CD4-positive, alpha-beta T cell treated with Interleukin-2 at 100 ng/mL for 4 hours (primary cell): ENCODE measurements at places on chromosomes 2 and 18.

DNA sequence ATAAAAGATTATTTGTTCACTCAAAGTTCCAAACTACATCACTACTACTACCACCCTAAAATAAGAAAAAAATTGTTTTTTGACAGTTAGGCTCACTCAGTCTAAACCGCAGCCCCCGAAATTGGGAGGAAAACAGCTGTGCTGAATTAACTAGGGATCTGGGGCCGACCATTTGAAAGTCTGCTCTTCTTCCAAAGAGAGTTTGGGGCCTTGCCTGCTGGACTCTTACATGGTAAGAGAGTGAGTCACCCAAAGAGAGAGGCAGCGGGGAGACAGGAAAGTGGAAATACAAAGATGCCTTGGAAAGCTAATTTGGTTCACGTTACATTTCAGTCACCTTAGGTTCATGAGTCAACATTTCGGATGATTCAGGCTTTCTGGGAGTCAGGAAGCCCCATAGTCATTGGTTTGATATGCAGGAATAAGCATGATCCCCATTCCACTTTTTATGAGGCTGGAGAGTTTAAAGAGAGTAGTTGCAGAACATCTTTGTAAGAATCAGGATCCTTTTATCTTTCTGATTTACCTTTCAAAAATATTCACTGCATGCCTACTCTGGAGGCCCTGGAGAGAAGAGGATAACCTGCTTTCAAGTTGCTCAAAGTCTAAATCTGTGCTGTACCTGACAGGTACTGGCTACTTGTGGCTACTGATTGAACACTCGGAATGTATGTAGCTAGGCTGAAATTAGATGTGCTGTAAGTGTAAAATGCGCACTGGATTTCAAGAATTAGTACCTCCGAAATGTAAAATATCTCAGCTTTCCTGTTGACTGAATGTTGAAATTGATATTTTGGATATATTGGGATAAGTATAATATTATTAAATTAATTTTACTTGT, 995 bp upstream of the RTN4 start:
- DNase-seq = peak; percentile 42

GRCh38 chr2:36824273-36824672, 127.8 kb downstream of the VIT start:
- DNase-seq = no peak

- DNase-seq = no peak
Observed at GRCh38 chr2:241035818-241036396, 37.5 kb downstream of the SNED1 start.

DNA sequence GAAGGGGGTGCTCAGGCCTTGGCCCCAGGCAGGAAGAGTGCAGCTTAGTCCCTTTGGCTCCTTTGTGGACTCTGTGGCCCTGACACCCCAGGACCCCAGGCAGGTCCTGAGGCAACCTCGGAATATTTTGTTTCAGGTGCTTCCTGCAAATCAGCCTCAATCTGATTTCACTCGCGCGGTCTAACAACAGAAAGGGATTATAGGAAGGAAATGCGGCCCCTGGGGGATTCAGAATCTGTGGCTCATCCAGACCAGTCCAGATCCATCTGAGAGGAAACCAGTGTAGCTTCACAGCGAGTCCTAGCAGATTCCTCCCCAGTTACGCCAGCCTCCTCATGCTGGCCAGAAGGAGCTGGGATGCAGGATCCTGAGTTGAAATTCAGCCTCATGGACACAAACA, 59.5 kb upstream of the YWHAQ start:
- DNase-seq = no peak

DNA sequence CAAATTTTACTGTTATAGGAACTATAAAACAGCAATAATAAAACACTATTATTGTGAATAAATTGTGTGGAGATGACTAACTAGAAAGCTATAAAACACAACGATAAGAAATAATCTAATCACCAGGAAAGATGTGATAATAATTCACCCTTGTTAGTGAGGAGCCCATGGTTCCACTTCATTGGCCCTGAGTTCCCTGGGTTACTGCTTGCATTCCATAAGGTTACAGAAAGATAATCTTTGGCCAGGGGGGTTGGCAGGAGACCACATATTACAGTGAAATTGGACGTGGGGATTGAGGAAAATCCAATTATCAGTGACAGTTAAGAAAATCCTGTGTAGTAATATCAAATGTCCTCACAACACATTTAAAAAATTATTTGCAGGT, 2.5 kb upstream of the CPO start:
- no peak for DNase-seq

GRCh38 chr18:48031641-48032040, 101.2 kb upstream of the SMAD2 start:
- DNase-seq = no peak

DNA sequence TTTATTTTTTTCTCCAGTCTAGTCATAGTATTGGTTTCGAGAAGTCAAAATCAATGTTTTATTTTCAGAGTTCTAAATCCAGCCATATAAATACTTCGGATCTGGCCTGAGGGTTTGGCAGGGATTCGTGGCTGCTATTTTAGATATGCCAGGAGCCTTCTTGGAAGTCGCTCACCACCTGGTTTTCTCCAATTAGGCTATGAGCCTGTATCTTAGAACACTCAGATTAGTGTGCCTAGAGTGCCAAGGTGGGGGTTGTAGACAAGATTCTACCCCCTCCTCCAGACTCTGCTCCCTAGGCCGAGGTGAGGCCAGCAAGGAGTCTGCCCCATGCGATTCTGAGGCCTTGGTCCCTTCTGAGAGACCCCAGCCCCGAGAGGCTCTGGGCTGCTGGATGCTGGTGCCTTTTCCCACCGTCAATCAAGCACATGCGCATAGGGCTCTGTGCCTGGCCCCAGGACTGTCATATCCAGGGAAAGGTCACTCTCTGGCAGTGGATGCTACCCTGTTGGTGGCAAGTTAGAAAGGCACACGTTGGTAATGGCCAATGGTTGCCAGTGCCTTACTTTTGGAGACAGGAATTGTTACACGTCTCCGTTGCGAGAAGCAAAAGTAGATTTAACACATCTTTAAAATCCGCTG, 197.1 kb downstream of the AGAP1 start:
- DNase-seq = no peak

DNA sequence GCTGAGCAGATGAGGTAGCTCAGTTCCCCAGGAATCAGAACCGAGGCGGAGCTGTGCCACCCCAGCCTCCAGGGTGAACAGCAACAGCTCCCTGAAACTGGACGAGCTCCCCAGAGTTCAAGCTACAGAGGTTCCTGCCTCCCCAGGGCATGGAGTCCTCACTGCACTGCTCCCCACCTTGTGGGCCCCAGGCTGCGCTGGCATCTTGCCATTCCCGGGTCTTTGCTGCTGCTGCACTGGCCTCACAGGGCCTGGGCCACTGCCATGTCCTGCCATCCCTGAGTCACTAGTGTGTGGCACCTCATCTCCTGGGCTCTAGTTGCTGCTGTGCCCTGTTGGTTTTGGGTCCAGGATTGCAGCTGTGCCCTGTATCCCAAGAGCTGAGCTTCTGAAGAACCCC, 166.9 kb downstream of the SNTG2 start:
- no peak for DNase-seq

DNA sequence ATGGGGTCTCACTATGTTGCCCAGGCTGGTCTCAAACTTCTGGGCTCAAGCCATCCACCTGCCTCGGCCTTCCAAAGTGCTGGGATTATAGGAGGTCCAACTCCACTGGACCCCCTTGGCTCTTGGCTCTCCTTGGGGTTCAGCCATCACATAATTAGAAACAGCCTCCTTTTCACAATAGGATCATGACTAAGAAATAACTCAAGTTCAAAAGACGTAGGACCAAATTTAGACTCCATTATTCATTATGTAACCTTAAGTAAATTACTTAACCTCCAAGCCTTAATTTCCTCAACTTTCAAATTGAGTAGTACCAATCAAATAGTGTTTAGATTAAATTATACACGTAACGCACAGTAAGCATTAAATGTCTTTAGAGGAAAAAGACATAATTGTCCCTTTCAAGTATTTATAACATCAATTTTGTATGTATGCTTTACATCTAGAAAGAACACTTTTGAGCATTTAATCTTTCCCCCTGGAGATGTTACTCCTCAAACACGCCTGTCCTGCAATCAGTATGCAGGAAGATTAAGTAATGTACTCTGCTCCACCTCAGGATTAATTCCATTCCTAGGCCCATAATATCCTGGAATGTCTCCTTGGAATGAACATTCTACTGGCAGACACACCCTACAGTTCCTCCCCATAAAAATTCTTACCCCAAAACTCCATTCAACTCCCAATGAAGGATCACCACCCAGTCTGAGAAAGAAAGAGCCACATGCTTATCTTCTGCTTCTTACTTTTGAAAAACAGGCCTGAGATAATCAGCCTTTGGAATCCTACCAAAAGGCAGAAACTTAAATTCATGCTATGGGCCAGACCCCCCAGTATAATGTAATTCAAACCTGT, 49.1 kb downstream of the COBLL1 start:
- no peak for DNase-seq

GRCh38 chr18:6928359-6928758, 189.2 kb downstream of the LAMA1 start:
- DNase-seq = no peak

DNA sequence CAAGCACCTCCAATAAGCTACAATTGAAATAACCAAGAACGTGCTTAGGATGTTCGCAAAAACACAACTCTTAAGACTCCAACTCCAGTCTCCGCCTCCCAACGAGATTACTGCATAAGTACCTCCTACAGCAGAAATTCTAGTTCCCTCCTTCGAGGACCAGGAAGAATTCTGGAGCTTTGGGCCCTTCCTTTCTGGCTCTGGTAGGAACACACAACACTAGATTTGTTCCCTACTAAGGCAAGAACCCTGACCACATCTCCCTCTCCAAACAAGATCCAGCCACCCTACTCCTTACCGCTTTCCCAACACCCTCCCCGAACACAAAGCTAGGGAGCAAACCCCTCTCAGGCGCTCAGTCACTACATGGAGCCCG, 721 bp downstream of the ADAM17 start:
- peak; percentile 32 for DNase-seq

DNA sequence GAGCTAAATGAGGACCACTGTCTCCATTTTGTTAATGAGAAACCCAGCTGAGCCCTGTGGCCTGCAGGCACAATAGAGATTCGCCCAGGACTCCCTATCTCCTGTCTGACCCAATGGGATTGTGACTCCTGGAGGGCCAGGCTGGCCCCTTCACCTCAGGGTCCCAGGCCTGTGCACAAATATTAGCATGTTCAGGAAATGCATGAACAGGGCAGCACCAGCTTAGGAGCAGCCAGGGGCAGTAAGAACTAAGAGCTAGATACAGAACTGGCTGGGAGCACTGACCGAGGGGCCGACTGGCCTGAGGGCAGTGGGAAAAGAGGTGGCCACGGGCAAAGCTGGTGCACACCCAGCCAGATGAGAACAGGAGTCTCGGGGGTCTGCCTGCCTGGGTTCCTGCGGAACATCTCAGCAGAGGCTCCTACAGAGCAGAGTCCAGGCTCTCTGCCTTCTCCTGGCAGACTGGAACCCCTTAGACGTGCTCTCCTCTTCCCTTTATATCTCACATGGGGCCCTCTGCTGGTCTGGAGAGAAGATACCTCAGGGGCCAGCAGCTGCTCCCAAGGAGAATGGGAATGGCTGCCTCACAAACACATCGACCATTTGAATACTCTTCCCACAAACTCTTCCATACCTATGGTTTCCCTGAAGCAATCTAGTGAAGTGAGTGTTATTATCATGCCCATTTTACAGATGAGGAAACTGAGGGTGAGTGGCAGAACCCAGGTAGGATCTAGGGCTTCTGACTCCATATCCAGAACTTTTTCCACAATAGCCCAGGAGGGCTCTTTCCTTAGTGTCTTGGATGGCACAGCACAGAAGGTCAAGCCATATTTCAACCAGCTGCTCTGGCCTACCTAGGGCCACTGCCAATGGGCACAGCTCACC, 77.6 kb upstream of the OTOF start:
- DNase-seq = no peak

GRCh38 chr18:67650686-67651385, 134.3 kb upstream of the DSEL start:
- DNase-seq = no peak

DNA sequence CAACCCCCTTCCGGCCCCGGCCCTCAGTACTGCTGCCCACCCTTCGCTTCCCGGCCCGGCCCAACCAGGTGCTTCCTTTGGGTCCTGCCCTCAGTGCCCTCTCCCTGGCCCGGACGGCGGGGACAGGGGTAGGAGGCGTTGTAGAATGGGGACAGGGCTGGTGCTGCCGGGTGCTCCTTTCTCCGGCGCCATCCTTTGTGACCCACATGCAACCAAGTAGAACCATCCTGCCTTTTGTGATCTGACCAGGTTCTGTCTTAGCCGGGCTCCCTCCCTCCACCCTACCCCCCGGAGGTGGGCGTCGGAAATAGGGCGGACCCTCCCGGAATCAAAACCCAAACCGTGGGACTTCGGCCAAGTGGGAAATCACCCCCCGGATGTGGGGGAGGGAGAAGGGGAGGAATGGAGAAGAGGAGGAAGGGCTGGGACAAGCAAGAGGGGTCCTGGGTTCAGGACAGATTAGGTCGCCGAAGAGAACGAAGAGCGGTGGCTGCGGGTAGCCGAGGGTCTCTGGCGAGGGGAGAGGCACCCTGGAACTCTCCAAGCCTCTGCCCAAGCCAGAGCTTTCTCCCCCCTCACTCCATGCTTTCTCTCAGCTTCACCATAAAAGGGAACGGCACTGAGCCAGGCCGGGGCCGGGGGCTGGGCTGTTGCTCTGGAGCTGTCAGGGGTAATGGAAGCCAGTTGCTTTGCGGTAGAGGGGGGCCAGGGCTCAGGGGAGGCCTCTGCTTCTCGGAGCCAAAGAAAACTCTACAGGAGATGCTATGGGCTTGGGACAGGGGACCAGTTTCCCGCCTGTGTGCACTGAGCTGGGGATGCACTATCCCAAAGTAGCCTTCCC, 756 bp upstream of the OST4 start:
- DNase-seq = peak; percentile 13

- DNase-seq = peak; percentile 30
Observed at GRCh38 chr2:54652540-54652939, 70.9 kb upstream of the EML6 start.

DNA sequence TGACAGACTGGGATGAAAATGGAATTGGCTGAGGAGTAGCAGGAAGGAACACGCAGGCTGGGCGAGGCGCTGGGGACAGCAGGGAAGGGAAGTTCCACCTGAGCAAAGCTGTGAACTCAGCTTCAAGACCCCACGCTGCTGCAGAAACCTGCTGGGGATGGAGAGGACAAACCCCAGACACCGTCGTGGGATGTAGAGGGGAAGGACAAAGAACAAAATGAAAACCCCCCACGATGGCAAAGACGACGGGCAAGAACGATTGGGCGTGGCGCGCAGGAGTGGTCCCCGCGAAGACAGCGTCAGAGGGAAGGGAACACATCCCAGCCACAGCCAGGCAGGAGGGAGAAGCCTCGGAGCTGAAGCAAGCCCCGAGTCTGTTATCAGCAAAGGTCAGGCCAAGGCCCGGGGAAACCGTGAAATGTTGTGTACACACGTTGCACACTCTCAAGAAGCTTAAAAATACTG, 222.9 kb downstream of the NDUFA10 start:
- DNase-seq = no peak

- no peak for DNase-seq
Observed at GRCh38 chr2:79446313-79446712, 66.5 kb upstream of the CTNNA2 start.

DNA sequence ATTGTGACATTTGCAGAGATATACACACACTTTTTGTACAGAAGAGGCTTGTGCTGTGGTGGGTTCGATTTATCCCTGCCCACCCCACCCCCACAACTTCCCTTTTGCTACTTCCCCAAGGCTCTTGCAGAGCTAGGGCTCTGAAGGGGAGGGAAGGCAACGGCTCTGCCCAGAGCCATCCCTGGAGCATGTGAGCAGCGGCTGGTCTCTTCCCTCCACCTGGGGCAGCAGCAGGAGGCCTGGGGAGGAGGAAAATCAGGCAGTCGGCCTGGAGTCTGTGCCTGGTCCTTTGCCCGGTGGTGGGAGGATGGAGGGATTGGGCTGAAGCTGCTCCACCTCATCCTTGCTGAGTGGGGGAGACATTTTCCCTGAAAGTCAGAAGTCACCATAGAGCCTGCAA, 40.0 kb downstream of the STEAP3 start:
- DNase-seq = no peak
